ENCODE measurements at places on chromosomes 13 and 19.

- DNase-seq = no peak
Measured at GRCh38 chr19:29757551-29757950, 42.5 kb upstream of the C19orf12 start.

DNA sequence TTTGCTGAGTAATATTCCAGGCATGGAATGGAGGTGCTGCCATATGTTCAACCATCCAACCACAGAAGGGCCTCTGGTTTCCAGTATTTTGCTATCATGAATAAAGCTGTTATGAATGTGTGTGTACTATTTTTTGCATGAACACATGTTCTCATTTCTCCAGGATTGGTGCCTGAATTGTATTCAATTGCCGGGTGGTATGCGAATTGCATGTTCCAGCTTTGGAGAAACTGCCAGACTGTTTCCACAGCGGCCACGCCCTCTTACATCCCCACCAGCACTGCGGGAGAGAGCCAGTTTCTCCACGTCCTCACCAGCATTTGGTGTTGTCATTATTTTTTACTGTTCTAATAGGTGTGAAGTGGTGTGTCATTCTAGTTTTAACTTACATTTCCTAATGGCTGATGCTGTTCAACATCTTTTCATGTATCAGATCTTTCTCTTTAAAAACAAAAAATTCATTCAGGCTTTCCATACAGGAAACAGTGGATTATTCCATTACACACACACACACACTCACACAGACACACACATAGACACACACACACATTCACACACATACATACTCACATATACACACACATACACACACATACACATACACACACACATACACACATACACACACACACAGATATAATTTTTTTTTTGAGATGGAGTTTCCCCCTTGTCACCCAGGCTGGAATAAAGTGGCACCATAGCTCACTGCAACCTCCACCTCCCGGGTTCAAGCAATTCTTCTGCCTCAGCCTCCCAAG lies 154.1 kb downstream of the PTPRS start:
- no peak for DNase-seq

- no peak for DNase-seq
Measured at GRCh38 chr13:35791184-35791851, 314.8 kb upstream of the MAB21L1 start.

- peak; percentile 39 for DNase-seq
Measured at GRCh38 chr13:110517505-110518225, 43.9 kb downstream of the RAB20 start.

DNA sequence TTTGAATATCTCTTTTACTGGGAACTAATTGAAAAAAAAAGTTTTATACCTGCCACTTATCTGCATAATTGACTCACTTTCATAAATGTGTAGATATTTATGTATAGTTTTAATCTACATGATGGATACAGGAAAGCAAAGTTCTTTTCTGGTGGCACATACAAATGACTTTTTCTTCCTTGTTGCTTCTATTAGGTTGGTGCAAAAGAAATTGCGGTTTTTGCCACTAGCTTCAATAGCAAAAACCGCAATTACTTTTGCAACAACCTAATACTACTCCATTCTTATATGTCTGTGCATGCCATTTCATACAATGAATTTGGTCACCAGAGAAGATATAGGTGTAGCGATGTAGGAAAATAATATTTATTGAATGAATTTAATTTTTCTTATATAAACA lies 344.5 kb upstream of the PCDH20 start:
- DNase-seq = no peak

GRCh38 chr13:23377983-23378632 lies 55.4 kb downstream of the SACS start:
- peak; percentile 97 for DNase-seq

GRCh38 chr13:75224053-75224742 lies 257.8 kb downstream of the TBC1D4 start:
- DNase-seq = peak; percentile 20

DNA sequence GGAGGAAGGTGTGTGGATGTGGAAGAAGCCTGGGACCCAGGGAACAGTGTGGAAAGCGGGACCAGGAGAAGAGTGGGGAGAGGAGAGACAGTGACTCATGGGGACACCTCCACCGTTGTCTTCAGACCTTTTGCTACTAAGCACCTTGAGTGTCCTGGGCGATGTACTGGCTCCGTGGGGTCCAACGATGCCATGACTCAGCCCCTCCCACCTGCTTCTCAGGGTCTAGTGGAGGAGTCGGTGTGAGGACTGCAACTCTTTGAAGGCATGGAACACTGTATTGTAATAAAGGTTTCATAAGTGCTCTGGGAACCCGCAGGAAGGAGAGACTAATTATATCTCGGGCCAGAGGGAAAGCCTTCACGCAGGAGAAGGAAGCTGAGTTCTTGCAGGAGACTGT lies 166.9 kb upstream of the KL start:
- no peak for DNase-seq

DNA sequence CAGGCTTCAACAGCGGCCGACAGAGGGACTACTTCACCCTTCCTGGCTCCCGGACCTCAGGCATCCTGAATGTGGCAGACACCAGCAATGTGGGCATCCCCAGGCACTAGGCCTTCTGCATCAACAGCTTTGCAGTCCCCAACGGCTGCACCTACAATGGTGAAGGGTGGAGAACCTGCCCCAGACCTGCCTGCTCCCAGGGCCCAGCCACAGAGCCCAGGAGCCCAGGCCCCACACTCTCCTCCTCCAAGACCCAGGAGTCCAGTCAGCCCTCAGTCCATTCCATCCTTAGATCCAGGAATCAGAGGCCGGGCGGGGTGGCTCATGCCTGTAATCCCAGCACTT lies 34.5 kb downstream of the HPN start:
- DNase-seq = no peak

DNA sequence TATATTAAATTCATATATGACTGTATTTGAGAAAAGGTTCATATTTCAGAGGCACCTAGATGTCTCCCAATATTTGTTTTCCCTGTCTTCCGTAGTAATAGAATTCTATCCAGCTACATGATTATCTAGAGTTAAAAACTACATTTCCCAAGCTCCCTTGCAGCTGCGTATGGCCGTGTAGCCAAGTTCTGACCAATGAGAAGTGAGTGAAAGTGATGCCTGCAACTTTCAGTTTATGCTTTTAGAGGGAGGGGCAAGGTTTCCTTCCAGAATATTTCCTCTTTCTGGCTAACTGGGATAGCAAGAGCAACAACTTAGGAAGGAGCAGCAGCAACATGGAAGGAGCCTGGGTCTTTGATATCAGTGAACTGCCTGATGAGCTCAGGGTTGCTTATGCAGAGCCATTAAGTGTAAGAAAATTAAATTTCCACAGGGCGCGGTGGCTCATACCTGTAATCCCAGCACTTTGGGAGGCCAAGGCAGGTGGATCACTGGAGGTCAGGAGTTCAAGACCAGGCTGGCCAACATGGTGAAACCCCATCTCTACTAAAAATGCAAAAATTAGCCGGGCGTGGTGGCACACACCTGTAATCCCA lies 23.2 kb upstream of the CYP2A13 start:
- DNase-seq = peak; percentile 3

DNA sequence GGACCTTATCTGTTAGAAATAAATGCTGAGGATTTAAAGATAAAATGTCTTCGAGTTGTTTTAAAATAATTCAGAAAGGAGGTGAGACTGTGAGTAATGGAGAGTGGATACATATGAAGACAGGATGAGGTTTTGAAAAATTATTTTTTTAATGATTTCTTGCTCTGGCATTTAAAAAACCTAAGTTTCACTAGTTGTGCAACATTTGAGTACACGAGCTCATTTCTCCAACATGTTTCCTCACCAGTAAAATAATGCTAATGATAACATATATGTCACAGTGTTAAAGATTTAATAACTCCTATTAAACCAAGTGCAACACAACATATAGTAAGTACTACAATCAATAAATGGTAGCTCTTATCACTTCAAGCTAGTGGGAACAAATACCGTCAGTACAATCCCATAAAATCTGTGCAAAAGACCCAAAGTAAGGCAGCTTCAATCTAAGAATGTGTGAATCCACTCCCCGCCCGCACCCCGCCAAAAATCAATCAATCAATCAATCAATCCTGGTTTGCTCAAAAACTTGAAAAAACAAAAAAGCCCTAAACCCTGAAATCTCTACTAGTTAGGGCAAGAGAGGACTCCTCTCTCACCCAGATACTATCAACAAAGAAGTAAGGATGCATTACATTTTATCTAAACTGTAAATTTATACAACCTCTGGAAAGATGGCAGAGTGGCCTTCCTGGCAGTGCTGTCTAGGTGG lies 1.3 kb downstream of the ALG5 start:
- DNase-seq = no peak

- DNase-seq = no peak
Measured at GRCh38 chr19:49243129-49243528, 81.9 kb downstream of the SLC6A16 start.

GRCh38 chr13:79212064-79212619 lies 193.9 kb downstream of the RBM26 start:
- DNase-seq = no peak

DNA sequence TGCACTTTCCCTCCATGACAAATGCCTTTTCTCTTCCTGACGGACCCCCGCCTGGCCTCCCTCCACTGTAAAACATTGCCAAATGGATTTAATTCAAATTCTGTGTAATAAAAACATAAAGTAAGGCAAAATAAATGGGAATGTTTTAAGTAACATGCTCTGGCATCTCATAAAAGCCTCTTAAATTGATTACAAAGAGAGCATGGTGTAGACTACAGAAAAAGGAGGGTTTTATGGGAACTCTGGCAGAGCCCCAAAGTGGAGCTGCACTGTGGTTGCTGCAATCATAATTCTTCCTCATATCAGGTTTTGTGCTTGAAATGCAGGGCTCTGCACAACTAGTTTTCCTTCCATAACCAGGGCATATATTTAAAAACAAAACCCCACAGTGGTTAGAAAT lies 44.3 kb upstream of the SIAH3 start:
- no peak for DNase-seq

- no peak for DNase-seq
Measured at GRCh38 chr13:26557051-26557392, 461 bp upstream of the WASF3 start.

DNA sequence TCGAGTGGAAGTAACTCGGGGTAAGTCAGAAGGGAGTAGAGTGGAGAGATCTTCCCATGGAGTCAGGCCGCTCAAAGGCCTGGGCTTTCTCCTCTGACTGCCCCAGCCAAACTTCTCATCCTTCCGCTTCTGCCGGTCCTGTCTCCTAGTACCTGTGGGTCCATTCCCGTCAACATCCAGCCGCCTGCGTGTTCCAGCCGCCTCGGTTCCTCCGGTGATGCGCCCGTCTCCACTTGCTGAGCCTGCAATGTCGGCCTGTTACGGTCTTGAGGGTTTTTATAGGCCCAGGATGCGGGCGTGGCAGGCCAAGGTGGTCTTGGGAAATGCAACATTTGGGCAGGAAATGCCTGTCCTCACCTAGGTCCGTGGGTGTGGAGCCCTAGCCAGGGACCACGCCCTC lies 38.3 kb downstream of the RASL11A start:
- no peak for DNase-seq

GRCh38 chr13:44136696-44137268 lies 236.8 kb upstream of the SERP2 start:
- peak; percentile 80 for DNase-seq

Measured in kidney tubule cell (primary cell).